NT2/D1 (cell line): ENCODE measurements at places on chromosomes 7 and 10.

GRCh38 chr7:128108641-128109423, 77.6 kb upstream of the LRRC4 start:
- no peak for DNase-seq

GRCh38 chr7:994592-995308, 11.8 kb downstream of the CYP2W1 start:
- no peak for DNase-seq

GRCh38 chr7:111329367-111330234, 232.7 kb downstream of the IMMP2L start:
- DNase-seq, result no peak

DNA sequence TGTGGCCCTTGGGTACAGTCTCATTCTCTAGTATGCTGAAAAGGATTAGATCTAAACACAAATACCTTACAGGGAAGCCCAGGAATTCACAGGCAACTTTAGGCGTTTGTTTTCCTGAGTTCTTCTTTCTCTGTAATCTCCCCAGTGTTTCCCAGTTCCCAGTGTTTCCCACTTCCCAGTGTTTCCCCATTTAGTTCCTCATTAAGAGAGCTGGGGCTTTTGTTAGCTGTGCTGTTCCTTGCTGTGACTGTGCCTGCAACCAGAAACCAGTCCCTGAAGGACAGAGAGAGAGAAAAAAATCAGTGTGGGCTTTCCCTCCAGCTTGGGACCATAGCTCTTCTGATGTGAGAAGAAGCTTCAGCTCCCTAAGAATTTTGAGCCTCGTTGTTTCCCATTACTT, 802.9 kb upstream of the COBL start:
- DNase-seq, result peak; percentile 74

GRCh38 chr10:30538086-30538485, 91.5 kb downstream of the LYZL2 start:
- no peak for DNase-seq

- no peak for DNase-seq
These were observed 61.5 kb upstream of the GPR22 start for GRCh38 chr7:107408349-107408748.

GRCh38 chr7:103772171-103772773, 217.2 kb downstream of the RELN start:
- no peak for DNase-seq

- no peak for DNase-seq
These were observed 156.9 kb upstream of the ADCY1 start for GRCh38 chr7:45417268-45417667.

- DNase-seq, result no peak
These were observed 258.2 kb downstream of the KIF20B start for GRCh38 chr10:89959433-89960110.

DNA sequence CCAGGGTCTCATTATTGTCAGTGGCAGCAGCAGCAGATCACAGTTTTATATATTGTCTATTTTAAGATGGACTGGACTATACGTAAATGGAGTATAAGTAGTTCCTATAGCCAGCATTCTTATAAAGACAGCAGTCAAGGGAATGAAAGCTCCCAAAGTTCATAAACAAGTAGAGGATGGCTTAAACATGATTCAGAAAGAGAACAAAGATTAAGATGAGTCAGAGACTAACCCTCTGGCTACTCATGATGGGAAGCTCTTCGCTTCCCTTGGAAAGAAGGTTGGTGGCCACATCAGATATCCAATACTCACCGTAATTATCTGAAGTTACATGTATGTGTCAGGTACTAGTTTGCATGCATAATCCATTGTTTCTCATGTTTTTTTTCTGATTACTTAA, 277.0 kb downstream of the INHBA start:
- no peak for DNase-seq

- DNase-seq, result no peak
These were observed 683.2 kb downstream of the LRMDA start for GRCh38 chr10:76114581-76115001.

DNA sequence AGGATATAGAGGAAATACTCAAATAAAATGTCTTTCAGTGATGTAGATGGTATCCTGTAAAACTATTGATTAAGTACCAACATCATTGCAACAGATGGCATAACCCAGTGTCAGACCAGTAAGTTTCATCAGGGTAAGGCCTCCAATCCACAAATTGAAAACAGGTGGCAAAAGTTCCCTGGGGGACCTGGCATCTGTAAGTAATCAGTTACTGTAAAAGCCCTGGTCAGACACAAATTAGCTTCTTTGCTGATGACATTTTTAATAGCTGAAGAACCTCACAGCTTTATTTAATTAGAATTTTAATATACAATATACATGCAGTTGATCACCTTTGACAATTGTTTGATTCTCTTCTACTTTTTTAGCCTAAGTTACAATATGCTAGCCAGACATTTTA, 152.5 kb downstream of the PLXDC2 start:
- DNase-seq, result no peak

DNA sequence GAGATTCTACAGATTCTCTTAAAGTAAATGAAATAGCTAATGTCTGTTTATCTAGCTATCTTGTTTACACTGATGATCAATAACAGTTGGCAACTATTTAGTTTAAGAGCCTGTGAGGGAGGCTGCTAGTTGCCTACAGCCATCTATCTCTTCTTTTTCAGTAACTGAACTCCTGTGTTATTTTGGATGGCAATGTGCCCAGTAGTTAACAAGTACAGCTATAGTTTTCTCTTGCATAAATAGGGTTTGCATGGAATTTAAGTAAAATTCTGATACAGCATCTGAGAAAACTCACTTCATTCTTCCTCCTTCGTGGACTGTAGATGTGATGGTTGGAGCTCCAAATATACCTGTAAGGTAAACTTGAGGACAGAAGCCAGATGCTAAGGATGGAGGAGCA, 219.5 kb upstream of the POT1 start:
- no peak for DNase-seq

DNA sequence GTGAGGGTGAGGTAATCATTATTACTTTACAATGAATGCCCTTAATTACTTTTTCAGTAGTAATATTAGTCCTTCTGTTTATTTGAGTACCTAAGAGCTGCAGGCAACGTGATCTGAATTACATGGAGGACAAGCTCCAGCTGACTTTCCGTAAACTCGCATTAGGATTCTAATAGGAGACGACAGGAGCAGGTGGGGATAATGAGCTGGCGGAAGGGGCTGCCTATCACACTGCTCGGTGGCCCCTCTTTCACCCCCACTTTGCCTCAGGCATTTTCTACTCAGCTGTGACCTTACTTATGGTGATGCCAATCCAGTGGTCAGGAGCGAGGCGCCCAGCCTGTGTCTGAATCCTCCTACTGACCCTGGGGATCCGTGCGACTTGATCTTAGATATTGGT, at the start of gene C7orf33:
Gene C7orf33, plus strand, starts transcription at position 296 of the 400 bp plus-strand sequence. CDS start 160 bp downstream, outside the sequence.
- DNase-seq, result no peak

- DNase-seq, result no peak
These were observed 11.3 kb upstream of the ZNF518A start for GRCh38 chr10:96118604-96119450.

GRCh38 chr7:82694022-82694421, 250.4 kb upstream of the CACNA2D1 start:
- peak; percentile 11 for DNase-seq

DNA sequence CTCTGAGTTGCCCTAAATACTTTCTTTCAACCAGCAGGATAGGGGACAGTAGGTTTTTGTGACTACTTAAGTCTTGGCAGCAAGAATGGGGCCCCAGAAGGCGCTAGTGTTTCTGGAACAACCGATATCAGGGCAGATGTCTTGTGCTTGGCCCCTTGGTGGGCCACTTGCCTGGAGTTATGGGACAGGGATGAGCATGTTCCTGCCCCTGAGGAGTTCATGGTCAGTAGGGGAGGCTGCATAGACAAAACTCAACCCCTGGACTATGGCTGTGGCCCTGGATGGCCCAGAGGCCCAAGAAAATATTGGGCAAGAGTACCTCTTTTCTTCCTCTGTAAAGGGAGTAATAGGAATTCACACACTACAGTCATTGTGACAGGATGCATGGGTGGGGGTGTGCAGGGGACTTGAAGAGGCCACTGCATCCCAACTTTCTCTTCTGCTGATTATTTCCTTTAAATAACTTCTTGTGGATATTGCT, 57.7 kb upstream of the IGFBP3 start:
- DNase-seq, result no peak

GRCh38 chr10:125201108-125201524, 40.8 kb upstream of the CTBP2 start:
- DNase-seq, result no peak

GRCh38 chr7:130732980-130733930, 752 bp downstream of the KLF14 start:
- DNase-seq, result no peak

DNA sequence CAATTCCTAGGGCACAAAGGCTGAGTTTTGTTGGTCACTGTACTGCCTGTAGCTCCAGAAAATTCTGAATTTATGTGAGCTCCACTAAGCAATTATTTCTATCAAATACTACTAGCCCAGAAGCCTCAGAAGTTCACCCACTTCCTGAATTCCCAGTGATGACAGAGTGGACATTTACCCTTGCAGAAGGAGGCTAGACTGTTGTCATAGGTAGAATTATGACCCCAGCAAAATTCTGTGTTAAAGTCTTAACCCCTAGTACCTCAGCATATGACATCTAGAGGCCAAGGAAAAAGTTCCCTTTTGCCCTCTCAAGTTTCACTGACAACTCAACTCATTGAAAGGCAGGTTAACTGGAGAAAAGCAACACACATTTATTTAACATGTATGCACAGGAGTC, 78.7 kb upstream of the KMT2E start:
- DNase-seq, result no peak

DNA sequence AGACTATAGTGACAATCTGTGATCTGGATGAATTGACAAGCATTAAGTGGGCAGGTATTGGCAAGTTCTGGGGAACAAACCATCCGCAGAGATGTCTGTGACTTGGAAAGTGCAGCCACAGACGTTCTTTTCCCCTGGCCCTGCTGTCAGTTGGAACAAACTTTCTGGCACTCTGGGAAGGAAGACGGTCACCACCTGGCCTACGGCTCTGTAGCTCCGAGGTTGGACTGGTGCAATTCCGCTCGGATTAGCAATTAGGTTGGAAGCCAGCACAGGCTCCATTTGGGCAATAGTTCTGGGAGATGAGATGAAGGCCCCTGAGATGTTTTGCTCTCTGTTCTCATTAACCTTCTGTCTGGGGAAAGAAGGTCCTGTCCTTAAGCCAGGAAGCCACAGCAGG, 437.5 kb downstream of the CALN1 start:
- no peak for DNase-seq

DNA sequence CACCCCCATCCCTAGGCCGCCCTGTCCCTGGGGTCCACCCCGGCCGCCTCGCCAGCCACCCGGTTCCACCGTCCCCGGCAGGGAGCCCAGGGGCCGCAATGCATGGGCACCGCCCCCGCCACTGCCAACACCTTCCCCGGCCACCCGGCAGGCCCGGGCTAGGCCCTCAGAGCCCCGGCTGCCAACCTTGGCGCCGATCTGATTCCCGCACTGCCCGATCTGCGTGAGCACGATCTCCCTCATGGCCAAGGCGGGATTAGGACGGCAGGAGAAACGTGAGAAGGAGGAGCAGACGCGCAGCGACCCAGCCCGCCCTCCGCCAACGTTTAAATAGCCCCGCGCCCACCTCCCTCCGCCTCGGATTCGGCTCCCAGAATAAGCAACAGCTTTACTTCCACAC, at the start of gene TUBB8:
Gene TUBB8, minus strand, starts transcription at position 301 of the 400 bp plus-strand sequence. Its CDS starts 58 bp downstream, at position 243.
- no peak for DNase-seq

DNA sequence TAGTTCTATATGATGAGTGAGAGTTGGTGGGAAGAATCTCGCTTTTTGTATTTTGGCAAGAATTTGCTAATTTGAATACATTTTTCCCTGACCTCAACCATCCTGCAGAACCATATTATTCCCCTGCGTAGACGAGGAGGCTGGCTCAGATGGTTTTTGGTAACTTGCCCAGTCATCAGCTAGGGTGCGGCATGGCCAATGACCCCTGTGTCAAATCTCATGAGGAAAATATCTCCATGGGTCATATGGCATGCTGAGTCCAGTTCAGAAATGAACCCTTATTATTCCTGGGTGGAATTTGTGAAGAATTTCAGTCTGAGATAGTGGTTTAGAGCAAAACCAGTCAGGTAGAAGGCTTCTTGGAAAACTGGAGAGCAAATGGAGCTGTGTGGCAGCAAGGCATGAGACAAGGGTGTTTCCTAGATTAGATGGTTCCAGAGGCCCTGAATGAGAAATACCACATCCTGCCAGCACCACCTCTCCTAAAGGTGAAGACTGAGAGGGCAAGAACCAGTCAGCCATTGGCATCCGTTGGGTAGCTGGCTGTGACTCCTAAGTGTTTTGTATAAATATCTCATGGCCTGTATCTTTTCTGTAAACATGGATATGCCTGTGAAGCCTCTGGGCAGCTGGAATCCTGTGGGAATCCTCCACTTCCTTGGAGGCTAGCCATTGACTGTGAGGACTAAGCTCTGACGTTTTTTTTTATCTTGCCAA, 5.8 kb upstream of the UPP1 start:
- no peak for DNase-seq

- no peak for DNase-seq
These were observed 294.7 kb downstream of the C7orf25 start for GRCh38 chr7:42617071-42617765.

GRCh38 chr7:88315522-88315921, 8.8 kb upstream of the STEAP4 start:
- DNase-seq, result no peak

- DNase-seq, result no peak
These were observed 8.7 kb upstream of the PSMG3 start for GRCh38 chr7:1578513-1578912.

DNA sequence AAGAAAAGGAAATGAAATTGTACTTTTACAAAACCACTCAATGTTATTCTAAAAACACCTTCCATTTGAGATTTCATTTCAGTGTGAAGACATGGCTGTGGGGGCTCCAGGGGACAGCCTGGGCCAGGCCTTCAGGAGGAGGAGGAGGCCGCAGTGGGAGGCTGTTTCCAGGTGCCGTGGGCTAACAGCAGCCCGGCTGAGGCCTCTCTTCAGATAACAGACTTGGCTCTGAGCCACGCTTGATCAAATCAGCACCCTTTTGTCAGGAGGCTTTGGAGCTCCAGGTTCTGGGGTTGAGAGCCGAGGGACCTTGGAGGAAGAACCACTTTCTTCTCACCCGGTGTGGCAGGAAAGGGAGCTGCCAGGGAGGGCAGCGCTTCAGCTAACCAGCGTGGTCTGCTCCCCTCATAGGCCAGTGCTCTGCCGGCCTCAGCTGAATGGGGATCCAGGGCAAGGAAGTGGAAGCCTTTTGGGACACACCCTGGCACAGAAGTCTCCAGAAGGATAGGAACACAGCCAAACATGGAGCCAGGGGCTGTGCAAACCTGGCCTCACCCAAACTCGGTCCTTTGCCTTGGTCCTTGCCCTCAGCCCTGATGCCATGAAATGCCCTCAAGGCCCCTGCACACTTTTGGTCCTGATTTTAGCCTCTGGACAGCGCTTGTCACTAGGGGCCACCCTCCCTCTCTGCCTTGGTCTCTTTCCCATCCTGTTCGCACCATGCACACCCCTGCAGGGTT, 23.5 kb upstream of the CHST15 start:
- DNase-seq, result no peak

DNA sequence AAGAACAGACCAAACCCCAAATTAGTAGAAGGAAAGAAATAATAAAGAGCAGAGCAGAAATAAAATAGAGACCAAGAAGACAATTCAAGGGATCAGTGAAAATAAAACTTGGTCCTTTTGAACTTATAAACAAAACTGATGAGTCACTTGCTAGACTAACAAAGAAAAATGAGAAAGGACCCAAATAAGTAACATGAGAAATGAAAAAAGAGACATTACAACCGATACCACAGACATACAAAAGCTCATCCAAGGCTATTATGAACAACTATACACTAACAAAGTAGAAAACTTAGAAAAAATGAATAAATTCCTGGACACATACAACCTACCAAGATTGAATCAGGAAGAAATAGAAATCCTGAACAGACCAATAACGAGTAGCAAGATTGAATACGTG, 414.5 kb downstream of the HTR7 start:
- DNase-seq, result no peak
